ENCODE measurements at places on chromosomes 2 and 18.

- no peaks in the 10 kb centered on the region for H3K27me3 ChIP-seq
- DNase-seq, result no peak
- no peaks in the 10 kb centered on the region for H3K4me1 ChIP-seq
- H3K27ac ChIP-seq, result no peak overlapping the region
These were observed 24.6 kb downstream of the KIF3C start for GRCh38 chr2:25957743-25958142.

DNA sequence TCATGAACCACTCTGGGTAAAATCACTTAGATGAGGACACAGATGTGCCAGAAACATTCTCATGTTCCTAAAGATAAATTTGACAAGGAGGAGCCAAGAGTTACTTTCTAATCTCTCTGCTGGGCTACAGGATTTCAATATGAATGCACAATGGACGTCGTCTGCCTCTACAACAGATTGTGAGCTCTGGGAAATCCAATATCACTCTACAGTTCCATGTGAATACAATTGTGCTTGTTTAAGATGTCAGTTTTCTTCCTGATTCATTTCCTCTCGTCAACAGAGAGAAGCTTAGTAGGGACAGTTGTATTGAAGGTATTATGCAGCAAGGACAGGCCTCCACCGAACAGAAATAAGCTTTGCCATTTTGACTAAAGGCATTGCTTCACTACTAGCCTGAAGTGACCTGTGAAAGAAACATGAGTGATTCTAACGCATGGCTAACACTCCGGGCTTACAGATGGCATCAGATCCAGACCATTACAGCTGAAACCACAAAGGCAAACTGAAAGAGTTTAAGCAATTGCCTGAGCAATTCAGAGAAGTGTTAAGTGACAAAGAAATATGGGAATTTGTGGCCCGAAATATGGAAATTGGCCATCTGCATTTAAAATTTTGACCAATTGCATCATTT lies 1591.5 kb downstream of the LRP1B start:
- no peak overlapping the region for H3K4me3 ChIP-seq
- no peaks in the 10 kb centered on the region for H3K36me3 ChIP-seq
- DNase-seq, result no peak
- no peaks in the 10 kb centered on the region for H3K27me3 ChIP-seq

DNA sequence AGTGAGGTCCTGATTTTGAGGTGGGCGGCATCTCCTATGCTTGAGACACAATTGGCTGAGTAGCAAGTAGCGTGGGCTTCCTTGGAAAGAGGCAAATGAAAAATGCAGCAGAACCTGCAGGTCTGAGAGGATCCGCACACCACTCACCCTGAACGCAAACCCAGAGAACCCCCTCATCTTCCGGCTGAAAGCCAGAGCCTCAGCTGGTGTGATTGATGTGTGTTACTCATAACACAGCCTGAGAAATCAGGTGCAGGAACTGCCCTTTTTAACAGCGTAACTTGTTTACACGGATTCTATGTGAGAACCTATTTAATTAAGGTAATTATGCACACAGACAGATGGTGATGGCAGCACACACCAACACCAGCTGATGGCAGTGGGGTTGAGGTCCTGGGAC lies 123.4 kb downstream of the MRO start:
- H3K27me3 ChIP-seq, result no peaks in the 10 kb centered on the region
- no peak overlapping the region for H3K27ac ChIP-seq
- no peak for DNase-seq
- no peaks in the 10 kb centered on the region for H3K4me1 ChIP-seq

GRCh38 chr18:8708670-8709069 lies 3.3 kb downstream of the MTCL1 start:
- no peak overlapping the region for H3K4me3 ChIP-seq
- no peaks in the 10 kb centered on the region for H3K36me3 ChIP-seq
- DNase-seq, result no peak
- peaks cover 22% of the 10 kb centered on the region for H3K4me1 ChIP-seq

GRCh38 chr18:66011916-66012315 lies 261.1 kb downstream of the CDH7 start:
- no peak overlapping the region for H3K27ac ChIP-seq
- H3K4me3 ChIP-seq, result no peak overlapping the region
- H3K27me3 ChIP-seq, result no peaks in the 10 kb centered on the region
- H3K4me1 ChIP-seq, result no peaks in the 10 kb centered on the region

GRCh38 chr2:219073413-219074129 lies 12.8 kb upstream of the IHH start:
- H3K27me3 ChIP-seq, result no peaks in the 10 kb centered on the region
- no peaks in the 10 kb centered on the region for H3K4me1 ChIP-seq
- no peak for DNase-seq

DNA sequence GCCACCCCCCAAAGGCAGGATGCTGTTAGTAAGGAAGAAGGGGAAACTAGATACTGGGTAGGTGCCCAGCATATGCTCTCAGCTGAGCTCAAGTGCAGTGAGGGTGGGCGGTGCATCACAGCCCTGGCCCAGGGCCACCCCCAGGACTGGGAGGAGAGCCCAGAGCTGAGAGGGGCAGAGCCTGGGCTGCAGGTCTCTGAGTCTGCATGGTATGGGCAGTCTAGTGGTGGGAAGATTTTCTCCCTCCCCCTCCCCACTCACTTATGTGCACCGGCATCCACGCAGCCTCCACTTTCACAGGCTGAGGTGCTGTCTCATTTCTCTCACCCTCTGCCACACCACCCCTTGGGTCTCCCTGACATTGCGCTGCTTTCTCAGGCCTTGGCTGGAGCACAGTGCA lies 48.5 kb upstream of the CAB39 start:
- H3K4me3 ChIP-seq, result no peak overlapping the region
- H3K36me3 ChIP-seq, result no peaks in the 10 kb centered on the region
- peaks cover 20% of the 10 kb centered on the region for H3K4me1 ChIP-seq
- H3K27ac ChIP-seq, result no peak overlapping the region

Measured in vagina (tissue), 2 donors.